ENCODE measurements at places on chromosomes 4 and X.
A peak's percentile ranks its signal among the peaks of the same experiment; 100 is the strongest.

- no peak for DNase-seq
Measured at GRCh38 chr4:164606478-164606877, 147.5 kb upstream of the SMIM31 start.

GRCh38 chr4:139312552-139313332 lies 10.5 kb upstream of the NDUFC1 start:
- no peak for DNase-seq

DNA sequence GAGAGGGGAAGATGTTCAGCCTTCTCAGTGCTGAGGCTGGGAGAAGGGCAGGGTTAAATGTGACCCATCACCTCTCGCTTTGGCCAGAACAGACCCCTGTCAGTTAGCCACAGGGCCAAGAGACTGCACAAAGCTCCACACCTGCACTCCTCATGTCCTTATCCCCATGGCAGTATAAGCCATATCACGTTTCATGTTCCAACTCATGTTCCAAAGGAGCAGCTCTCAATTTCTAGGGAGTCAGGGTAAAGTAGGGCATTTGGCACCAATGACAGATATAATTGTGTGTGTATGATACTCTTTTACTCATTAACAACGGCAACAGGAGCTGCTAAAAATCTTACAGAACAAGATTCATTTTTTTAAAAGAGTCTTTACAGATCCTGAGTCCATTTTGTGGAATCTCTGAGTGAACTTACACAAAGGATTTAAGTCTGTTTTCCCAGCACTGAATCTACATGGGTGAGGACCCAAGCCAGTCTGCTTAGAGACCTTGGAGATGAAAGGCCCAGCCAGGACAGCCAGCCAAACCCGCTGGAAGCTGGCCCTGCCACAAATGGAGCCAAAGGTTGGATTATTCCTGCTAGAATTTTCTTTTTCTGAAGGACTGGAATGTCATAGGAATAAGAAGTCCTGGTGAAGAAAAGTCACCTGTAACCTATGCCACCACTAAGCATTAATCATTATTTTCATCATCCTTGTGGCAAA lies 129.1 kb upstream of the SMAD1 start:
- DNase-seq = no peak

- no peak for DNase-seq
Measured at GRCh38 chrX:96176921-96177320, 507.7 kb upstream of the DIAPH2 start.

GRCh38 chr4:89064848-89065247 lies 7.9 kb upstream of the FAM13A start:
- no peak for DNase-seq

DNA sequence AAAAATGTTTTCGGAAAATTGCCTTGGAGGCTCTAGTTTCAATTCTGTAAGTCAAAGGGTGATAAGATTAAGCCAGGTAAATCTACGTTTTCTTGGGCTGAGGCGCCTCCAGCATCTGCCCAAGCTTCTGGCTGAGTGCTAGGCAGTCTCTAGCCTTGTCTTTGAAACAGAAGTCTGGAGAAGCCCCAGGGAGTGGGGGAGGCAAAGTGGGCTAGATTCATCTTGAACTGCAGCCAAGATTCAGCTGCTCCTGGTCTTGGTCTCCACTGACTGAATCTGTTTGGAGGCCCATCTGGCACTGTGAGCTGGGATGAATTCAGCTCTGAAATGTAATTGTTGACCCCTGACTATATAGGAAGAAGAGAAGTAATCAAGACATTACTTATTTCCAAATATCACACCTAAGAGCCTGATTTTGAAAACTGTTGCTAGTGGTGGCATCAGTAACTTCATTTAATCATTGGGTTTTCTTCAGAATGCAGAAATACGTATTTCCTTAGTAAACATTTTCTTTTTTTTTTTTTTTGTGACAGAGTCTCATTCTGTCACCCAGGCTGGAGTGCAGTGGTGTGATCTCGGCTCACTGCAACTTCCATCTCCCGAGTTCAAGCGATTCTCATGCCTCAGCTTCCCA lies 187.3 kb upstream of the LEF1 start:
- no peak for DNase-seq

- no peak for DNase-seq
Measured at GRCh38 chr4:89270792-89271191, 36.8 kb downstream of the GPRIN3 start.

DNA sequence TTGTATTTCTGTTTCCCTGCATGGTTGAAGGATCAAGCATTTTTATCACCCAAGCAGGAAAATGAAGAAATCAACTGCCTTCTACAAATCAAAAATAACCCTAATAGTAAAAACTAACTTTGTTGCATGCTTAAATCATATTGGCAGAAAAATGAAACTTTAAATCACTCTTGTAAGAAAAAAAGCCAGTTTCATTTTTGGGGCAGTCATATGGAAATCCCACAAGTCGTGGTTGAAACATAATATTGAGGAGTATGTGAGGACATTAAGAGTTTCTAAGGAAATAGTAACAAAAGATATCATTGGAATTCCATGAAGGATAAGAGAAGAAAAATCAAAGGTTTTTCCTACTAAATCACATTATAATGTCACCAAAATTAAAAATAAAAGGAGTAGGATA lies 8.4 kb downstream of the TEC start:
- no peak for DNase-seq

DNA sequence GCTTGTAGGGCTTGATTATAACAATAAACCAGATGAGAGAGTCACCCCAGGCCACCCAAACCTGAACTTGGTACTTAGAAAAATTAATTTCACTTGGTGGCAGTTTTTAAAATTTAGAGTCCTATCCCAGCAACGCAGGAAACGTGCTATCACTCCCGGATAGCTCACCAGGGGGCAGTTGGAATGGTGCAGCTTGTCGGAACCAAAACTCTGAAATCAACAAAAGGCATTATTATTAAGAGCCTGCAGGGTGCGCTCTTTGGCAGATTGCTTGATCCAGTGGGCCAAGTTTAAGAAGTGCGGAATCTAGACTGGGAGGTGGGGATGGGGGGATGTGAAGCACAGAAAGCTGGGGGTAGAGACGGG lies 2.4 kb downstream of the FRAS1 start:
- peak; percentile 85 for DNase-seq

GRCh38 chr4:128579154-128579853 lies 230.2 kb upstream of the JADE1 start:
- no peak for DNase-seq

- no peak for DNase-seq
Measured at GRCh38 chrX:120456973-120457372, 12.1 kb downstream of the LAMP2 start.

- no peak for DNase-seq
Measured at GRCh38 chrX:74529311-74529710, 85.1 kb downstream of the RLIM start.

DNA sequence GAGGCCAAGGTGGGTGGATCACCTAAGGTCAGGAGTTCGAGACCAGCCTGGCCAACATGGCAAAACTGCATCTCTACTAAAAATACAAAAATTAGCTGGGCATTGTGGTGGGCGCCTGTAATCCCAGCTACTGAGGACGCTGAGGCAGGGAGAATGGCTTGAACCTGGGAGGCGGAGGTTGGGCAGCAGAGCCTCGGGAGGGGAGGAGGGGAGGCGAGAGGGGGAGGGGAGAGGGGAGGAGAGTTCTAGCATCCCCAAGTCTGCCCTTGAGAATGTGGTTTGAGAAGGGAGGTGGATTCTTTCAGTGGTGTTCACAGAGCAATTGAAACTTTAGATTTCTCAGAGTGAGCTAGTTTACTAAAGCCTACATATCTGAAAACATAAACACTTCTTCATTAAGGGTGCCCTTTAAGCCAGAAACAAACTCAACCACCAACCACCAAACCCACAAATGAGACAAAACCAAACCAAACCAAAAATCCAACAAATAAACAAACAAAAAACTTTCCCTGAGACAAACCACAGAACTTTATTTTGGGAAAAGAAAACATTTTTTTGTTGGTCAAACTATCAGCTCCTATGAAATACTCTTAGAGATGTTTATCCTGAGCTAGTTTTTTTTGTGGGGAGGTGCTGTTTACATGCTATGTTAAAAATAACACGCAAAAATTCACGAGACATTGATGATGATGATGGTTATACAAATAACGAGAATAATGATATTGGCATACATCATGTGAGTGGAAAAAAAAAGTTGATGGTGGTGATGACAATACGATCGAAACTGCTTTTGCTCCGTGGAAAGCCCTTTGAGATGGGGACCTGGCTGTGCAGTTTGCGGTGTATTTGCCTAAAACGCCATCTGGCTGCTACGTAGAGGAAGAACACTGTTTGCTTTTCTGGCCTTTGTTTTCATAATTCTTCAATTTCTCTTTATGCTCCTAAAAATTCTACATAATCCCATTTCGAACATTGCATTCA lies 98.2 kb upstream of the PRKX start:
- DNase-seq = no peak

DNA sequence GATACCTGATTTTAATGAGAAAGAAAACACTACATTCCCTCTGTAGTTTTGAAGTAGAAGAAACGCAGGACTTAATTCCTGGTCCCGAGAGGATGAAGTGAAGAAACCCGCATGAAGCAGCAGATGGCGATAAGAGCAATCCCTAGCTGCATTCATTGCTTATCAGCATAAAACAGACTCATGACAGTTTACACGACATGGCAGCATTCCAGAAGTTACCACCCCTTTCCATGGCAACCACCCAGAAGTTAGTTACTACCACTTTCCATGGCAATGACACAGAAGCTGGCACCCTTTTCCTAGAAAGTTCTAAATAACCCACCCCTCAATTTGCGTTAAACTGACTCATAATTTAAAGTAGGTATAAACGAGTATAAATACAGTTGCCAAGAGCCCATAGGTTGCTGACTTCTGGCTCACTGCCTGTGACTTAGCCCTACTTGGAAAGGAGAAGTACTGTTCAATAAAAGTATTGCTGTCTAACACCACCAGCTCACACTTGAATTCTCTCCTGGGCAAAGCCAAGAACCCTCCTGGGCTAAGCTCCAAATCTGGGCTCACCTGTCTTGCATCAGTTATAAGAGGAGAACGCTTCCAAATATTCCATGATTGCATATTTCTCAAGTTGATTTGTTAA lies 5.5 kb upstream of the XAGE2 start:
- no peak for DNase-seq

DNA sequence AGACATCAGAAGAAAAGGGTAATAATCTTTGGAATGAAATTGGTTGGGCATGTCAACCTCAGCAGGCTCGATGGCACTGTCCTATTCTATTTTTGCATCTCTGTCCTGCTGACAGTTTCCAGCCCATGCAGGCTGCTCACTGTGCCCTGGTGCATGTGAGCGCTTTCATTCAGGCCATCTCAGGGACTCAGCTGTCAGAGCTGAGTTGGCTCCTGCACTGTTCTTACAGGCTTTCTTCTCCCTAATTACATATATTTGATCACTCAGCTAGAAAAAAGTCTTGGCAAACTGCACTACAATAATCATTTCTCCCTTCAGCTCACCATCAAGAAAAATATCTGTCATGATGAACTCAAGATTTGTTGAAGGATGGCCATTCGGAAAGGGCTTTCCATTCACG lies 84.7 kb downstream of the RASL11B start:
- no peak for DNase-seq

DNA sequence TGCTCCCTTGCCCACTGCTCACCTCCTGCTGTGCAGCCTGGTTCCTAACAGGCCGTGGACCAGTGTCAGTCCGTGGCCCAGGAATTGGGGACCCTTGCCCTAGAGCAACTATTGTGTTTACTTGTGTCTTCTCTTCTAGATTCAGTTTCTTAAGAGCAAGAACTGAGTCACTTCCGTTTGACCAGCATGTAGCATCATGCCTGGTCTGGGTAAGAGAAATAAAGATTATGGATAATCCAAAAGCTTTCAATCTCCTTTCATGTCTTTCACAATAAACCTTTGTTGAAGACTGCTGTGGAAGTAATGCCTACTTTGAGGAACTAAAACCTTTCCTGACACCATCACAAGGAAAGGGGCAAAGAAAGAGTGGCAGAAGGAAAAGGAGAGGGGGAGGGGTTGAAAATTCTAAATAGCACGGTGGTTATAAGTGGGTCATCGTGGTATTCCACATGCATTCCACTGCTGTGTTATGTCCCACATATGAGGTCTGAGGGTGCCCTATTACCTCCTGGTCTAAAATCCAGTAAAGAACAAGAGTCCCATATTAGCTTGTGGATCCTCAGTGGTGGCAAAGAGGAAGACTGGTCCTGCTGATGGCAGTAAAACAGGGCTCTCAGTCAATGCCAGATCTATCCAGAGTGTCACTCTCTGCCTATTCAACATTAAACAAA lies 133.4 kb downstream of the RASL11B start:
- no peak for DNase-seq

DNA sequence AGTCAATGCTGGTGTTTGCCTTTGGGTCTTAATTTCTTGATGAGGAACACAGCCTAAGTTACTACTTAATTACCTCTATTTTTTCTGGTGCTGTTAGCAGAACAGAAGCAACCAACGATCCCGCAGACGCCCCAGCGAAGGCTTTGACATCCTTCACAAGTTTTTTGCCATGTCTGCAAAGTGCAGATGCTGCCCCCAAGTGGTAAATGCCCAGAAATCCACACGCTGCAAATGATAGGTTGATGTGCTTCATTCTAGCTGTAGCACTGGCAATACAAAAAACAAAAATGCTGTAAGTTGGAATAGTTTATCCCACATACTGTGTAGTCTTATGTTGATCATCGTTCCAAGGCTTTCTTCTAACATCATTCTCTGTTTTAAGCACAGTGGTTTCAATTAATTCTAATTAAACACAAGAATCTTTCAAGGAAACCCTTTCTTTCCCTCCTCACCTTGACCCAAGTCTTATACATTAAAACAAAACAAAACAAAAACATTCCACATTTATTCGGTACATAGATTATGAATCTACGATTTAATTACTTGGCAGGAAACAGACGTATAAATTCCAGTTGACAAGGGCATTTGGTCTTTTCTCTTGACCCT lies 1.2 kb downstream of the PNPLA4 start:
- no peak for DNase-seq

- no peak for DNase-seq
Measured at GRCh38 chr4:88866862-88867550, 169.4 kb upstream of the NAP1L5 start.

DNA sequence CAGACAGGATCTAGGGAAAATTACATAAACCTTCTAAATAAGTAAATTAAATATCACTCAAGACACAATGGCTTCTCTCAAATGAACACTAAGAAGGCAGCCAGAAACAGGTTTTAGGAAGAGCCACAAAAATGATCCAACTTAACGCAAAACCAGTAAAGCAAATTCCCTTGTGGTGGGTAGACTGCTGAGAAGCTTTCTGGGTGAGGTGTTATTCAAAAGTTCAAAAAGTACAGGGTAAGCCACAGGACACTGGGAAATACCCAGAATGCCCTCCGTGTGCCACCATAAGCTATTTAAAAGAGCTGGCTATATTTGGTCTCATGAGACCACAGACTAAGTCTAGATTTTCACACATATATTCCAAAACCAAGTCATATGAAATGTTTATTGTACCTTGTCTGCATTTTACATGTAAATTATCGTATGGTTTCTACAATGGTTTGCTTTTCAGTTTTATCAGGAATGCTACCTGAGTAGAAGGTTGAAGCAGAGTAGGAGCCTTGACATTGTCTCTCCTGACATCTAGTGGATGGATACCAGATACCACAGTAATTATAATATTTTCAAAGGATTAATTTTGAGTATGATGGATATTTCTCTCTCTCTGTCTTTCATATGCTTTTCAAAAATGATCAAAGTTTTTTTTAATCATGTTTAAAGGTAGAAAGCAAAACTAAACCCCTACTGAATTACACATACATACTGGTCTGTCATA lies 109.3 kb upstream of the KLHL13 start:
- no peak for DNase-seq
